ENCODE measurements at places on chromosomes 6 and 20. TPM values are rescaled to one million over a fixed set of nuclear protein-coding genes. Genes with fewer than 3 reads are reported as not detected.

Gene ELOVL2
- total RNA-seq: 0.24 TPM

Gene NOTCH4
- total RNA-seq: 4.7 TPM

Gene SPTLC3
- 3.0 TPM for total RNA-seq

Gene ZNF341
- total RNA-seq: 3.0 TPM

All from A375 (cell line).